ENCODE measurements at places on chromosomes 3 and 15.

GRCh38 chr15:81282911-81283310, 41.0 kb downstream of the STARD5 start:
- DNase-seq, result no peak

DNA sequence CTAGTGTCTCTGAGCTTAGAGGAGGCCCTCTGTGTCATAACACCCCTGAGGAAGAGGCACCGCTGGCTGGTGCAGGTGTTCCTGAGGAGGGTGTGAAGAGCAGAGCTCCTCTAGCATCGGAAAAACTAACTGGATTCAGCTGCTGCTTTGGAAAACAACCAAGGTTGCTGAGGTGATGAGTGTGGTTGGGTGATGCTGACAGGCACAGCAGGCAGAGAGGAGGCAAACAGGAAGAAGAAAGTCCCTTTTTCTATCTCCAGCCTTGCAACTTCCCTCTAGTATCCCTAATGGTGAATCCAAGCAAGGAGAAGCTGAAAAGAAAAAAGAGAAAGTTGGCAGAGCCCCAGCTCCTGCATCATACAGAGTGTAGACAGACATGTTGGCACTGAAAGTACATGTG, 3.8 kb upstream of the OR4F15 start:
- DNase-seq, result no peak

- DNase-seq, result no peak
These were observed 65.9 kb upstream of the KLF13 start for GRCh38 chr15:31260646-31261265.

DNA sequence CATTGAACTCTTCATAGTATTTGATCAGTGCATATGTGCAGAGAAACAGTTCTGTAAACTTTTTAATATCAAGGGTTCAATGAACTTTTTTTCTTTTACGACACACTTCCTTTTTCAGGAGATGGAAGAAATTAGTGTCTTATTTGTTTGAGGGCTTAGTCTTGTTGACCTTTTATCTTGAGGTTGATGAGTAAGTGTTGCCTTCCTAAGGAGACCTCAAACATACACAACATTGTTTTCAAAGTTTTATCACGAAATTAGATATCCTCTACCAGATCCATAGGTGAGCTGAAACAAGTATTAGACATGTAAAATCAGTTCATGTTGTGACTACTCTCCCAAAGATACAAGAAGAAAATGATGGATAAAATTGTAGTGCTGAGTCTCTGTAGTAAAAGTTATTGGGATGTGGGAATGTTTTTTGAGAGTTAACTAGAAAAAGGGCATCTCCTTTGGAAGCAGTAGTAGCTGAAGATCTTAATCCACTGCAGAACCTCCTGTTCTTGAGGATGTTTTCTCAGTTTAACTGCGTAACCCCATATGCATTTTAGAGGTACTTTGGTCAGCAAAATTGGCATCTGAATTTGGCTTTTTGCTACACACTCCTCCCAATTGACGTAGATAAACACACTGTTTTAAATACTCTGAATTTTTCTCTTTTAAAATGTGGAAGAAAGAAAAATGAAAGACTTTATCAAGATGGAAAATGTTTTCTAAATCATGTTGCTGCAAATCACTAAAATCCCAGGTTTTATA, 116.8 kb downstream of the GALK2 start:
- DNase-seq, result no peak

DNA sequence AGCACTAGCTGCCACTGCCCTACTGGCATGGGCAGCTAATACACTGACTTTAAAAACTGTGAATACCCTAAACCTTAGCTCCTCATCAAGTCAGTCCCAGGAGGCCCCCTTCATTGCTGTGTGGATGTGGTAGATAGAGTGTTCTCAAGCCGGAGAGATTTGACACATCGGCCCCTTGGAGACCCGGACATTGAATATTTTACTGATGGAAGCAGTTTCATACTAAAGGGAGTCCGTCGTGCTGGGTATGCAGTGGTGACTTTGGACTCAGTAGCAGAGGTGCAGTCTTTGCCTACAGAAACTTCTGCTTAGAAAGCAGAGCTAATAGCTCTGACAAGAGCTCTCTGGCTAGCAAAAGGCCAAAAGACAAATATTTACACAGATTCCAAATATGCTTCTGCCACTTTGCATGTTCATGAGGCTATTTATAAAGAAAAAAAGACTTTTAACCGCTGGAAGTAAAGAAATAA, 17.5 kb downstream of the CCR4 start:
- no peak for DNase-seq

Data from activated CD8-positive, alpha-beta memory T cell treated with anti-CD3 and anti-CD28 coated beads for 1 hour (primary cell).